Immature natural killer cell (primary cell): ENCODE measurements at places on chromosomes 1 and 21. TPM values are rescaled to one million over a fixed set of nuclear protein-coding genes. Genes with fewer than 3 reads are reported as not detected.

DNA sequence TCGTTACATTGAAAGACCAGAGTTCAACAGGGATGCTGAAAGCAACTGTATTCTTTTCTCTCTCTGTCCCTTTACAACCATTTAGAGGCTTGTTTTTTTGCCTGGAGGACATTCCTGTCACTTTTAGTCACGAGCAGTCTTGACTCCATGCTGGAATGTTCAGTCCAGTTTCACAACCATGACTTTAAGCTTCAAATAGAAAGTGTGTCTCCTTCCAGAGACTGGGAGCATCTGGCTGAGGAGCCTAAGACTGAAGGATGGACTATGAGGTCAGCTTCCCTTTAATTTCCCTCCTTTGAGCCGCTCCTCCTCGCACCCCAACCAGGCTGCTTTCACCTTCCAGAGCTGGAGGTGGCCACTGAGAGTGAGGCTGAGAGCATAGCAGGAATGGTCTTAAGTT is 10.5 kb upstream of the RYR2 start:
- no peak overlapping the region for H3K4me3 ChIP-seq
- DNase-seq, result no peak

DNA sequence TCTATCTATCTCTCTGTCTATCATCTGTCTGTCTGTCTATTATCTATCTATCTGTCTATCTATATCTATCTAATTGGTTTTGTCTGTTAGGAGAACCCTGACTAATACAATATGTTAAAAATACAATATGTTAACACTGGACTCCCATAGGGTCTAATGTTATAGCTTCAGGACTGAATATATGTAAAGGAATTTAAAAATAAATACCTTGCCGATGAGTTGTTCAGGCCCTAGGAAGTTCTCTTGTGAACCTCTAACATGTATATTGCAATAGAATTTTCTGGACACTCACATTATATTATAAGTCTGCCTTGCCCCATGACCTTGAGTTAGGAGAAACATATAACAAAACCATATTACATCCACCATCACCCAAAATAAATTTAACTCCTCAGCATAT is 900.6 kb downstream of the NCAM2 start:
- peaks cover 1% of the 10 kb centered on the region for H3K27me3 ChIP-seq
- H3K27ac ChIP-seq, result no peak overlapping the region
- H3K4me3 ChIP-seq, result no peak overlapping the region

GRCh38 chr1:232764458-232765251 is 40.6 kb upstream of the MAP10 start:
- no peak overlapping the region for H3K4me3 ChIP-seq
- no peaks in the 10 kb centered on the region for H3K4me1 ChIP-seq
- H3K27ac ChIP-seq, result no peak overlapping the region
- DNase-seq, result no peak

Gene RPE65
- polyA plus RNA-seq, result not detected

Gene VN1R5
- not detected for polyA plus RNA-seq

Gene SLC6A17
- polyA plus RNA-seq, result not detected
